ENCODE measurements at places on chromosomes 3 and 15.
A peak's percentile ranks its signal among the peaks of the same experiment; 100 is the strongest.

DNA sequence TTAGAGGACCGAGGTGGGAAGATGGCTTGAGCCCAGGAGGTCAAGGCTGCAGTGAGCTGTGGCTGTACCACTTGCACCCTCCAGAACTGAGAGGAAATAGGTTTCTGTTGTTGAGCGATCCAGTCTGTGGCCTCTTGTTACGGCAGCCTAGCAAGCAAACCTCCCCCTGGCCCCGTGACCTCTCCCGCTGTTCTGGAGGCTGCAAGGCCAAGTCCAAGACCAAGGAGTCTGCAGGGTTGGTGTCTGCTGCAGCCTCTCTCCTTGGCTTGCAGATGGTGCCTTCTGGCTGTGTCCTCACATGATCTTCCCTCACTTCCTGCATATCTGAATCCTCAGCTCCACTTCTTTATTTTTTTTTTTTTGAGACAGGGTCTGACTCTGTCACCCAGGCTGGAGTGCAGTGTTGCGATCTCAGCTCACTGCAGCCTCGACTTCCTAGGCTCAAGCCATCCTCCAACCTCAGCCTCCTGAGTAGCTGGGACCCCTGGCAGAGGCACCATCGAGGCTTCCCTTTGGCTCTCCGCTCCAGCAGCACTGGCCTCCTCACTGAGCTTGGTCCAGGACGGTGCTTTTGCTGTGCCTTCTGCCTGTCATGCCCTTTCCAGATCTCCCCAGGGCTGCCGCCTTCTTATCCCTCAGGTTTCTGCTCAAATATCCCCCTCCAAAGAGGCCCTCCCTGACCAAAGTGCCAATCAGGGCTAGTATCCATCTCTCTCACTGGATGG is 18.0 kb upstream of the PLXND1 start:
- DNase-seq = no peak

DNA sequence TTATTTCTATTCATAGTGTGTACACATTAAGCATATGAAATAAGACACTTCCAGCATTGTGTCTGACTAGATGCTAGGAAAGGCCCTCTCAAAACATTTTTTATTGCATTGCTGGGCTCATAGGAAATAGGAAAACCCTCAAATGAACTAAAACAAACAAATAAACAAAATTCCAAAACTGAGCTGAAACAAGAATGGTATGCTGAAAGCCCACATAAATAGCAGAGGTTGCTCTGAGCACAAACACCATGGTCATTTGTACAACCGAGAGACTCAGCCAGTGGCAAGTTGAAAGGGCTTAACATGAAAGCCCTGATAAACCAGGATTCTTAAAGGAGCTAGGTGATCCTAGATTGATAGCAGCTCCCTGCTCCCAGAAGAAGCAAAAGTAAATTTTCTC is 310.0 kb upstream of the WNT5A start:
- no peak for DNase-seq

GRCh38 chr15:67955252-67955651 is 98.9 kb upstream of the PIAS1 start:
- DNase-seq = no peak

DNA sequence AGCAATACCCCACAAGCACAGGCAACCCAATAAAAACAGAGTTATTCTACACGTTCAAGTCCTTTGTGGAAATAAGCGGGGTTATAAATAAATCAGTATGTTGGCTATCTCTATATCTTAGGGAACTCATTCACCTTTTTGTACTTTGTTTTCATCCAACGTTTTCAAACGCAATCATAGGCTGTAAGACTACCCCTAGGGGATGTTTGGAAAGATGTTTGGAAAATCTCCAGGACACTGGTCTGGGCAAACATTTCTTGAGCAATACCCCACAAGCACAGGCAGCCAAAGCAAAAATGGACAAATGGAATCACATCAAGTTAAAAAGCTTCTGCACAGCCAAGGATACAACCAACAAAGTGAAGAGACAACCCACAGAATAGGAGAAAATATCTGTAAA is 70.1 kb downstream of the CLDN11 start:
- DNase-seq = no peak

GRCh38 chr3:51024765-51025632 is 350.3 kb downstream of the DOCK3 start:
- DNase-seq = peak; percentile 50

- DNase-seq = no peak
Measured at GRCh38 chr15:59232476-59232875, 25.8 kb downstream of the LDHAL6B start.
